ENCODE measurements at places on chromosomes 1 and 21.

DNA sequence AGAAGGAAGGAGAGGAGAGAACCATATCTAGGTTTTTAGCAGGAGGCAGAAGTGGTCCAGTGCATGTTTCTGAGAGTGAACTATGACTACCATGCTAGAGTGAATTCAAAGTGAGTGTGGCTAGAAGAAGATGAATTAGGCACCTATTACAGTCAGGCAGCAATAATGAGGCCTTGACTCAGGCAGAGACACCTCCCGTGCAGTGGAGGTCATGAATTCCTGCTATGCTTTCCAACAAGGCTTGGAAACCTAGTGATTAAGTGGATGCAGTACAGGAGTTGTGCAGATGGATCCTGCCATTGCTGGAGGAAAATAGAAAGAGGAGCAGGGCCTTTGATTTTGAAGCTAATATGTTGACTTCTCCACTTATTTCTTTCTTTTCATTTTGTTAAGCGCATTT lies 581.5 kb downstream of the RWDD3 start:
- H3K27me3 ChIP-seq = no peaks in the 10 kb centered on the region
- H3K36me3 ChIP-seq = no peaks in the 10 kb centered on the region
- no peaks in the 10 kb centered on the region for H3K4me1 ChIP-seq
- no peak for DNase-seq
- H3K27ac ChIP-seq = no peak overlapping the region

- no peak overlapping the region for H3K27ac ChIP-seq
- no peak for DNase-seq
- no peaks in the 10 kb centered on the region for H3K27me3 ChIP-seq
- H3K36me3 ChIP-seq = no peaks in the 10 kb centered on the region
- H3K4me1 ChIP-seq = no peaks in the 10 kb centered on the region
- H3K4me3 ChIP-seq = no peak overlapping the region
Measured at GRCh38 chr1:164470996-164471395, 88.0 kb upstream of the PBX1 start.

GRCh38 chr21:42758721-42759593 lies 105.5 kb downstream of the PDE9A start:
- no peaks in the 10 kb centered on the region for H3K36me3 ChIP-seq
- no peaks in the 10 kb centered on the region for H3K4me1 ChIP-seq

DNA sequence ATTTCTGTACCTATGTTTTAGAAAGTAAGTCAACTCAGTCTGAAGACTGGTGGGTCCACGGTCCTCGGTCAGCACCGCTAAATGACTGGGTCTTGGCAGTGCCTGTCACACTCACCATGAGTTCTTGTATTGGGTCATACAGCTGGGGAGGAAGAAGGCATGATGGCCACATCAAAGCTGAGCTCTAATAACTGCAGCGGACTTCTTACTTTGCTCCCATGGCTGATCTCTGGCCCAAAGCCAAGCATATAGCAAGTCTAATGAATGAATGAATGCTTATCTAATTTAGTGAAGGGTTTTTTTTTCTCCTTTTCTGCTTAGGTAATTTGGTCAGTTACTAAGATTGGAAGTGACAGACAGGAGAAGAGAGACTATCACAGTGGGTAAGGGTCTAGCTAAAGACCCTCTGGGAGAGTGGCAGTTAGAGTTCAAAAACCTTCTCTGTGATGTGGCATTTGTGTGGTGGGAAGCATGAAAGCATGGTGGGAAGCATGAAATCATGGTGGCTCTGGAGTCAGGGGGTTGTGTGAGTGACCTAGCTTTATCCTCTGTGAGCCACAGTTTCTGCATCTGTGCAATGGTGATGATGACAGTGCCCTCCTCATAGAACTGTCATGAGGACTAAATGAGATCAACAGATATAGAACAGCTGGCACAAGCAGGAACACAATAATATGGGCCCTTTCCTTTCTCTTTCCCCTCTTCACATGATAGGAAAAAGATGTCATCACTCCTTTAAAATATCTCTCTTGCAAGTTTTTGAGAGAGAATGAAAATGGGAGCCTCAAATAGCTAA lies 78.9 kb upstream of the JAK1 start:
- no peak overlapping the region for H3K4me3 ChIP-seq
- H3K27ac ChIP-seq = no peak overlapping the region
- H3K4me1 ChIP-seq = peaks cover 31% of the 10 kb centered on the region
- no peak for DNase-seq

DNA sequence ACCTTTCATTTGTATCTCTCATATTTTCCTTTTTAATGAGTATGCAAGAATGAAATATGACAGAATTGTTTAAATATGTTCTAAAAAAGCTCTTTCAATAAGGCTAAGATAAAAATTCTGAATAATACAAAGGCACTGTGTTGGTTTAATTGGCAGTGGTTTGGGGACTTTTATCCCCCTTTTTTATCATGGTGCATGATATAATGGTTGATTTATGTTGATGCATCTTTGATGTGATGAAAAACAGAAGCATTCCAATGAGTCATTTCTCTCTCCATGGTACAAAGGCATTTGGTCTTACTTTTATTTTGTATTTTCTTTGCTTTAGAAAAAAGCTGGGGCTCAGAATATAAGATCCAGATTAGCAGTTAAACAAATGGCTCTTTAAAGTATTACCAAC lies 127.2 kb upstream of the GREM2 start:
- no peak for DNase-seq
- no peak overlapping the region for H3K27ac ChIP-seq
- H3K27me3 ChIP-seq = no peaks in the 10 kb centered on the region
- no peak overlapping the region for H3K4me3 ChIP-seq
- H3K36me3 ChIP-seq = no peaks in the 10 kb centered on the region

GRCh38 chr1:89580036-89580435 lies 52.9 kb upstream of the LRRC8C start:
- DNase-seq = no peak
- H3K36me3 ChIP-seq = peaks cover 62% of the 10 kb centered on the region
- H3K27me3 ChIP-seq = no peaks in the 10 kb centered on the region
- H3K4me1 ChIP-seq = peaks cover 44% of the 10 kb centered on the region
- no peak overlapping the region for H3K4me3 ChIP-seq

Data from activated CD8-positive, alpha-beta T cell treated with anti-CD3 and anti-CD28 coated beads for 36 hours (primary cell).